Regular cardiac myocyte (primary cell): ENCODE measurements at places on chromosomes 16 and 17. TPM values are rescaled to one million over a fixed set of nuclear protein-coding genes. Genes with fewer than 3 reads are reported as not detected.

The HOXB2 gene
- total RNA-seq = 3.1 and 6.5 TPM in 2 replicates

The CMTM2 gene
- not detected in 2 replicates for total RNA-seq

The TSNAXIP1 gene
- 0.38 and 1.1 TPM in 2 replicates for total RNA-seq

The KRTAP2-2 gene
- not detected in 2 replicates for total RNA-seq

The CBX8 gene
- total RNA-seq = 3.1 and 3.5 TPM in 2 replicates

The CEP295NL gene
- total RNA-seq = 1.3 and 1.4 TPM in 2 replicates

The TBC1D3H gene
- total RNA-seq = not detected in 2 replicates

The SULT1A3 gene
- total RNA-seq = 1.9 and 2.3 TPM in 2 replicates

The SCGB1C2 gene
- total RNA-seq = not detected in 2 replicates

The RPGRIP1L gene
- 15.3 and 15.5 TPM in 2 replicates for total RNA-seq

The SMIM22 gene
- not detected in 2 replicates for total RNA-seq

The E4F1 gene
- 28.6 and 35.0 TPM in 2 replicates for total RNA-seq

The SEPTIN12 gene
- total RNA-seq = not detected in 2 replicates

The RNF112 gene
- total RNA-seq = 0.58 and 0.85 TPM in 2 replicates

The ASPA gene
- total RNA-seq = 0.19 and 0.85 TPM in 2 replicates

The TENT4B gene
- 11.8 and 14.6 TPM in 2 replicates for total RNA-seq

The TNP2 gene
- total RNA-seq = not detected in 2 replicates

The TXNDC11 gene
- total RNA-seq = 24.8 and 35.3 TPM in 2 replicates

The CPHXL2 gene
- not detected in 2 replicates for total RNA-seq

The TVP23B gene
- total RNA-seq = 115 and 183 TPM in 2 replicates

The PPM1E gene
- under 0.01 and 0.28 TPM in 2 replicates for total RNA-seq

The OVCA2 gene
- total RNA-seq = 31.0 and 64.2 TPM in 2 replicates

The GLIS2 gene
- total RNA-seq = 1.7 and 3.9 TPM in 2 replicates

The TMEM220 gene
- total RNA-seq = 1.1 and 2.5 TPM in 2 replicates

The PIK3R5 gene
- under 0.01 and 0.38 TPM in 2 replicates for total RNA-seq

The ADCY9 gene
- 17.8 and 18.6 TPM in 2 replicates for total RNA-seq

The CORO1A gene
- 0.28 and 3.3 TPM in 2 replicates for total RNA-seq

The ACSM2A gene
- under 0.01 TPM in 1 of 2 replicates, not detected in the other for total RNA-seq

The CIAO3 gene
- total RNA-seq = 24.7 and 31.9 TPM in 2 replicates

The MPHOSPH6 gene
- total RNA-seq = 23.1 and 41.2 TPM in 2 replicates

The TBC1D3E gene
- total RNA-seq = not detected in 2 replicates

The SNTB2 gene
- 27.9 and 35.3 TPM in 2 replicates for total RNA-seq

The ZNF785 gene
- total RNA-seq = 7.3 and 8.1 TPM in 2 replicates

The C16orf54 gene
- total RNA-seq = not detected in 2 replicates

The OR2C1 gene
- total RNA-seq = under 0.01 and 0.19 TPM in 2 replicates

The CDT1 gene
- 3.9 and 19.4 TPM in 2 replicates for total RNA-seq
